Esophagus muscularis mucosa (tissue), 4 donors: ENCODE measurements at places on chromosomes 4 and X.

GRCh38 chrX:119478504-119478903 is 10.3 kb downstream of the SLC25A5 start:
- no peak for DNase-seq

DNA sequence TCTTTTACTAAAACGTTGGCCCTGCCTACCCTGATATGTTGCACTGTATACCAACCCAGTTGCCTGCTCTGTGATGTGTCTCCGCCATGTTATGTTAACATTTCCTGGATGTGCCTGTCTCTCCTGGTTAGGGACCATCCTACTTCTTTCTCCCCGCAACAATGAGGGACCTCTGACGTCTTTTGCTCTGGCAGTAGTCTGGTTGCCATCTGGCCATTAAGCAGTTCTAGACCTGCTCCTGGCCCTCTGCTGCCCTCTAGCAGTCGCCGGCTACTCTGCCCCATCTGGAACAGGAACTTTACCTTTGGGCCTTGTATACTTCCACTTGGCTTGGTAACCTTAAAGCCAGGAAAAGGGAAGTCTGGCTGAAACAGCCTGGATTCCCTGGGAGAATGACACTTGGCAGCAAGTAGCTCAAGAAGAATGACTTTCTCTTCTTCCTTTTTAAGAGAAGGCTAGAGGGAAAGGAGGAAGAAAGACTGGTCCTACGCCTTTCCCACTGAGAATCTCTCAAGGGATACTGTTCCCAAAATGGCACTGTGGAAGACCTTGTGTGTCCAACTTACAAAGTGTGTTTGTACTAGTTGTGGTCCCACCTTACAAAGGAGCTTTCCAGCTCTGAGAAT is 63.5 kb downstream of the GPC3 start:
- no peak for DNase-seq

DNA sequence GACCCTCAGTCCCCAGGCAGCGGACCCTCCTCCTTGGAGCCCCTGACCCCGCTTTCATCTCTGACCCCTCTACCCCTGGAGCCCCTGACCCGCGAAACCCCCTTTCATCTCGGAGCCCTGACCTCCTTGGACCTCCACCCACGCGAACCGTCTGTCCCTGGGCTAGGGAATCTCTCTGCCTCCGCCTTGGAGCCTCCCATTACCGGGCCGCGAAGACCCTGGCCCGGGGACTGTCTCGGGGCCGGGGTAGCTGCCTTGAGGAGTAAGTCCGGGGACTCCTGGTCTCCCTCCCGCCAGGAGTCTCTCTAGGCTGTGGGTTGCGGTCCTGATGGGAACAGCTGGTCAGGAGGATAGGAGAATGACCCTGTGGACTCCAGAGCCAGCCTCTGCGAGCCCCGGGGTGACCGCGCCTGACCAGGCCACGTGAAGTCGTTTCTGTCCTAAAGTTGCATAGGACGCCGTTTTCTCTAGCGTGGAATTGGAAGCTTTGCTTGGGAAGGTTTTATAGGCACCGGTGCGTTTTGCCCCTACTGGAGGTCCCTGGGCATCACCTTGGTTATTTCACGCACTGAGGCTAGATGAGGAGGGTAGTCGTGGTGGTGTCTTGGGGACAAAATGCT is 824 bp downstream of the TBC1D14 start:
- DNase-seq = no peak

DNA sequence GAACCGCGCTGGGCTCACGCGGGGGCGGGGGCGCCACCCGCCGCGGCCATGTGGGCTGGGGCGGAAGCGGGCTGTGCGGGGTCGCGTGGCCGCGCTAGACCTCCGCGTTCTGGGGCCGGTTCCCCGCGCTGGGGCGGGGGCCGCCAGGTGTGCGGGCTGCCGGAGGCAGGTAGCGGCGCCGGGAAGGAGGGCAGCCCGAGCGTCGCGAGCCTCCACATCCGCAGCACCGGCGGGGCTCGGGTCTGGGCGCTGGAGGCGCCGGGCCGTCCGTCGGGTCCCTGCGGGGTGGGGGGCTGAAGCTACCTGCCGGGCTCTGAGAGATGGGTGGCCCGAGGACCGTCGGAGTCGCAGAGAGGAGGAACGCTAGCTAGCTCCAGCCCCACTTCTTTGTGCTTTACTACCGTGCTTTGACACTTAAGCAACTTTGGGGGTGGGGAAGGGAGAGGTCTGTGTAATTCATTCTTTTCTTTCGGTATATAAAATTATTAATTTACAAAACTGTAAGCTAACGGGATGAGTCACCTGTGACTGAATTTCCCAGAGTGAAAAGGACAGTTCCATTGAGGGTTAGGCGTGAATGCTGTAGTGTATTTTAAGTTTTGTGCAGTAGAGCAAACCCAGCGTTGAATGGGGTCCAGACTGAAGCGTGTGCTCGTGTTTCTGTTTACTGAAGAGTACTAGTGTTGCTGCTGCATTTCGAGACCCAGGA is 689 bp downstream of the METAP1 start:
- no peak for DNase-seq

- DNase-seq = no peak
Measured at GRCh38 chr4:25800245-25800644, 62.5 kb downstream of the SEL1L3 start.

GRCh38 chrX:21487832-21488231 is 113.6 kb downstream of the CNKSR2 start:
- no peak for DNase-seq
